ENCODE measurements at places on chromosomes 1 and 21.
A peak's percentile ranks its signal among the peaks of the same experiment; 100 is the strongest.

DNA sequence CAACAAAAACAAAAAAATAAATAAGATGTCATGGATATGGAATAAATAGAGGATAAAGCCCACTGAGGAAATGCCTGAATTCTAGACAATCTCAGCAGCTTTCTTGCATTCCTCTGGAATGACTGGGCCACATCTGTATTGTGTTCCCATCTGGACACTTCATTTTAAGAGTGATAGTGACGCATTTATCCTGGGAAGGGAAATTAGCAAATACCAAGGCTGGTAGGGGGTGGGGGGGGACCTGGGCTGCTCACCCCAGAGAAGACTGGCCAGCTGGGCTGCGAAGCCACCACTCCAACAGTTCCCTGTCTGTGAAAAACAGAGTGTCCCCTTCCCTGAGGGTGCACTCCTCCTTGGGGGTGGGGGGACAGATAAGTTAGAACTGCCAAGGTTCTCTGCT, 106.3 kb downstream of the HIVEP3 start:
- peak; percentile 92 for DNase-seq

DNA sequence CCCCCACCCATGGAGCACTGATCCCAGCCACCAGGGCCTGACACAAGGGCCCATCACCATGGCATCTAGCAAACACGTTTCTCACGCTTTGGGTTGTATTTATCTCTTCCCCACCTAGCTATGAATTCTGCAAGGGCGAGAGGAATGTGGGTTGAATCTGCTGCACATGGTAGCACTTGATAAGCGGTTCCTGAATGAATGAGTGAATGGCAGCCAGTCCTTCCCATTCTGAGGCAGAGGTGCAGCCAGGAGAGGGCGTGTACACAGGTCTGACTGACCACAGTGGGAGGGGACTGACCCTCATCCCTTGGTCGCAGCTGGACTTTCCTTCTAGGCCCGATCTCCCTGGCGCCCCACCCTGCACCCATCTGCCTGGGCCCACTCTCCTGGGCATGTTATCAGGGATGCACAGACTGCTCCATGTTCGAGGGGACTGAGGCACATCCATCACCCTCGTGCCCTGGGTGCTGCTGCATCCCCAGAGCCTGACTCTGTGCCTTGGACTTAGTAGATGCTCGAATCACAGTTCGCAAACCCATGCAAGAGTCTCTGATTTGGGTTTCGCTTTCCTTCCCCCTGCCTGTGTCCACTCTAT, 1.0 kb downstream of the RD3 start:
- no peak for DNase-seq

- DNase-seq = peak; percentile 30
Measured at GRCh38 chr1:226457307-226457712, 49.4 kb upstream of the PARP1 start.

DNA sequence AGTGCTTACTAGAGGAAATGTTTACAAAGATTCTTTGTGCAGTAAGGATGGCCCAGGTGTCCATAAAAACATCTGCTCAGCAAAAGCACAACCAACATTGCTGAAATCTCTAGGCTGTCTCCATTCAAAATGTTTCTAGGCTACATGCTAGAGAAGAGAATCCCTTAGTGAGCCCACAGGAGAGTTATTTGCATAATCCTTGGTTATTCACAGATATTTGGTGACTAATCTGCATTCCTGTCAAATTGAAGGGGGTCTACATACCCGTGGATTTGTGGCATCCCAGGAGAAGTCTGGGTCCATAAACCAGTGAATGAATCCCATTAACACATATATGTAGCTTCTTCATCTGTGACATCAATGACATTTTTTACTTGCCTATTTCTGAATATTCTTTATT, 261.3 kb upstream of the ESRRG start:
- DNase-seq = no peak

GRCh38 chr1:86648255-86648654, 56.1 kb upstream of the SH3GLB1 start:
- DNase-seq = peak; percentile 78

- DNase-seq = no peak
Measured at GRCh38 chr1:169513208-169513607, 27.5 kb upstream of the SLC19A2 start.

GRCh38 chr1:6009120-6010040, 17.2 kb upstream of the NPHP4 start:
- no peak for DNase-seq

- no peak for DNase-seq
Measured at GRCh38 chr1:220631238-220631815, 58.8 kb upstream of the C1orf115 start.

GRCh38 chr21:33069994-33070743, at the start of gene OLIG1:
Gene OLIG1 (plus strand): TSS chr21:33070141. CDS start chr21:33070247, 106 bp downstream.
- peak; percentile 13 for DNase-seq

DNA sequence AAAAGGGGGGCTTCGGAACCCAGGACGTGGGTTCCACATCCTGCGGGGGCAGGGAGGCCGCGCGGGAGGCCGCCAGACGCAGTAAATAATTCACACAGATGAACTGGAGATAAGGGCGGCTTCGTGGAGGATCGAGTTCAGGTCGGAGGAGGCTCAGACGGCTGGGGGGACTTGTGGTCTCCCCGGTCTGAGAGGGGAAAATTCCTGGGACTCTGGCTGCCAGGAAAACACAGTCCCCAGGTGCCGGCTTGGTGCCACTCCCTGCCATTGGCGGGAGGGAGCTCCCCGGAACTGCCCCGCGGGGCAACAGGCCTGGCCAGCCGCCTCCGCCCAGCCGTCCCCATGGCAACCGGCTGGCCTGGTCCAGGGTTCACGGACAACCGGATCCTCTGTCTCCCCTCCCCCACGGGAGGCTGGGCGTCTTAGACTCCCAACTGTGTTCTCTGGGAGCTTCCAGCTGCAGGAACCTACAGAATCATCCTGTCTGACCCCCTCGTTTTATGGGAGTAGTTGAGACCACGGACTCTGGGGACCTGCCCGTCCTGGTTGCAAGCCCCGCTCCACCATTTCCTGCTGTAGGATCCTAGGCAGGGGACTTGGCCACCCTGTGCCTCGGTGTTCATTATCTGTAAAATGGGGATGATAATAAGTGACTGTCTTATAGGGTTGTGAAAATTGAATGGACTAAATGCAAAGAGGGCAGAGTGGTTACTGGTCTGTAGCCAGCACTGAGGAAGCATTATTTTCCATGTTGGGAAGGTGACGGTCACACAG, 9.6 kb downstream of the CAMK2N1 start:
- no peak for DNase-seq

All from fibroblast of skin of back (primary cell).